A673 (cell line): ENCODE measurements at places on chromosomes 5 and 9. TPM values are rescaled to one million over a fixed set of nuclear protein-coding genes. Genes with fewer than 3 reads are reported as not detected.

DNA sequence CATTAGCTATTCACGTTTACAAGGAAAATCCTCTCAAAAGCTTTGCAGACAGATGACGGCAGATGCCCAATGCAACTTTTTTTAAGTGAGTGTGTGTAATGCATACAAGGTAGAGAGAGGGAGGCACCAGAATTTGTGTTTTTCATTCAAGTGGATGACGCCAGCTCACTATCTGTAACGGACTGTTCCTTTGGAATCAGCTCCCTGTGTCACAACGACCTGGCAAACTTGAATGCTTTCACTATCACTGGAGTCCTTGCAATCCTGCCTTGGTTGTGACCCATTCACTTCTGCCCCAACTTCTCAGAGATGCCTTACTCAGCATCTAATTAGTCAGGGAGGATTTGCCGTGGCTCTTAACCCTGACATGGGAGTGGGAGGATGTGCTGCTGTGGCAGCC is 148.5 kb downstream of the BNC2 start:
- DNase-seq = no peak

DNA sequence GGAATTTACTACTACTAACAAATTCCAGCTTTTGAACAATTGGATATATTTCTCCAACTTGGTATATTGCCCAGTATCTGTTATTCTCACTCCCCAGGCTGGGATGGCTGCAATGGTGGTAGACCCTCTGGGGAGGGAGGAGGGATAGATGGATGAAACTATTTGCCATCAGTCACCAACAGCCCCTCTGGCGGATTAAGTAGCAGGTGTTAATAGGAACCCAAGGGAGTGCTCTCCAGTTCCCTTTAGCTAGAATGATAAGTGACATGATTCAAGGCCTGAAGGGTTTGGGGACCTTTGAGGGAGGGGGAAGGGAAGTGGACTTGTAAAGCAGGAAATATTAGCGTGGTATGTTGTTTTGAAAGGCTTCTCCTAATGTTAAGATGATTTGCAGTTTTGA is 824.0 kb upstream of the ARRDC3 start:
- no peak for DNase-seq

DNA sequence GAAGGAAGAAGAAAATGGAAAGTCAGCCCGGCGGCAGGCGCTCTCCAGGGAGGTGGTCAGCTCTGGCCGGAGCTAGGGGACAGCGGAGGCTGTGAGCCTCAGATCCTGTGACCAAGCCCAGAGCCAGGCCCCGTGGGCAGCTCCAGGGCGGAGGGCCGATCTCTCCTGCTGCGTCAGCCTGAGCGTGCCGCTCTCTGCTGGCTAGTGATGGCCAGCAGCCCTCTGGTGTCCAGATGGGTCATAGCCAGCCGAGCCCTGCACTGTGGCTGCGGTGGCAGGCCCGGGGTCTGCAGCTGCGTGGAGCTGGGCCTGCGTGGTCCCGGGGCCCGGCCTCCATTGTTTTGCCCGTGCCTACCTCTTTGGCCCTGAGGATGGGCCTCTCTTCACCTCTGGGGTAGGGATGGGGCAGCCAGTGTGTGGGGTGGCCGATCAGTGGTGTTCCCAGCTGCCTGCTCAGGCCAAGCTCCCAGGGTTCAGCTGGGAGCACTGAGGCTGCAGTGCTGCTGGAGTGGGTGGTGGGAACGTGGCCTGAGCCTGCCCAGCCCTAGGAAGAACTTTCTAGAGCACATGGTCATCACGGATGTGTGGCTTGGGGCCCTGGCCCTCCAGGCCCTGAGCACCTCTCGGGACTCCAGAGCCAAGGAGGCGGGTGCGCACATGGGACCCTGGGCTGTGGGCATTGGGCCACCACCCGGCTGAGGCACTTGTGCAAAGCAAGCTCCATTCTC is 17.1 kb upstream of the NRARP start:
- DNase-seq = no peak

DNA sequence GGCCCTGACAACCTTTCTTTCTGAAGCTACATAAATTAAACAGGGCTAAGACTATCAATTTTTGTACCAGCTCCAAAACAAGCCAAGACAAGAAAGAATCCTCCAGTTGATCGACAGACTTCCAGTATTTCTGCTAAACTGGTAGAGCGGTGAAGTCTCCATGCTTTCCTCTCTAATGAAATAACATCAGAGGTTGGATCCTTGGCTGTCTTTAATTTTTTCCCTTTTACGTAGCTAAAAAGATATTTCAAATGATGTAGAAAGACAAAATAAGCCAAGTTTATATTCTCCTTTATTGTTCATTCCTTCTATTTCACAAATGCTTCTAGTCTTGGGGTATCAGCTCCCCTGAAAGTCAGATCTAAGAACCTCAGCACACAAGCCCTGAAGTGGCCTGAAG is 434.9 kb downstream of the NFIB start:
- DNase-seq = no peak

DNA sequence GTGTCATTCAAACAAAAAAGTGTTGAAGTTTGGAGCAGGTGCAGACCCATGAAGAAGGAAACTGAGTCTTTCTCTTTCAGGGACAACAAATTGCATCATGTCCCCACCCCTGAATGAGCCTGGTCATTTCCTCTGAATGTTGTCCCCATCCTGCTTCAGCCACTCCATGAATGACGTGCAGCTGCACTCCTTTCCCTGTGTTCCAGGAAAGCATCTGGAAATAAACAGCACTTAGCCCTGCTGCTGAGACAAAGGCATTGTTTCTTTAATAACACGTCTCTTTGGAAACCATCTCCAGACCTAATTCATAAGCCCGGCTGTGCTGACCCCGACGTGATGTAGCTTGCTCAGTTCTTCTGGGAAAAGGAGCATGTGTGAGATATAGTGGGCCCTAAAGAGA is 682.3 kb downstream of the BRINP1 start:
- DNase-seq = no peak

- DNase-seq = no peak
Measured at GRCh38 chr5:138033907-138034306, 1.0 kb upstream of the FAM13B start.

DNA sequence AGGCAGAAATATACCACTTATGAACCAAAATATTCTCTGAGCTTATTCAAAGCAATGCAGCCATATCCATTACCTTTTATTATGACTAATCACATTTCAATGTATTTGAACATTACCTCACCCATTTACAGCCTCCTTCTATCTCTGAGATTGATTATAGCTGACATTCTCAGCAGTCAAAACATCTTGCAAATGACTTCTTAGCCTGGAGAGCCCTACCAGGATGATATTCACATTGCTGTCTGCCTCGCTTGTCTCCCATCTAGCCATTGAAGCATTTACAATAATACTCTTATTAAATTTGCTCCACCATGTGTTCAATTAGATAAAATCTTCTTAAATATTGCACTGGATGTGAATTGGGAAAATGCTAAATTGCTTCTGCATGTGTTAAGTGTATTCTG is 1879.9 kb upstream of the ACO1 start:
- DNase-seq = no peak

- peak; percentile 97 for DNase-seq
Measured at GRCh38 chr5:6773342-6774035, 60.3 kb downstream of the TENT4A start.

GRCh38 chr5:10124287-10124686 is 125.4 kb downstream of the ATPSCKMT start:
- DNase-seq = no peak

DNA sequence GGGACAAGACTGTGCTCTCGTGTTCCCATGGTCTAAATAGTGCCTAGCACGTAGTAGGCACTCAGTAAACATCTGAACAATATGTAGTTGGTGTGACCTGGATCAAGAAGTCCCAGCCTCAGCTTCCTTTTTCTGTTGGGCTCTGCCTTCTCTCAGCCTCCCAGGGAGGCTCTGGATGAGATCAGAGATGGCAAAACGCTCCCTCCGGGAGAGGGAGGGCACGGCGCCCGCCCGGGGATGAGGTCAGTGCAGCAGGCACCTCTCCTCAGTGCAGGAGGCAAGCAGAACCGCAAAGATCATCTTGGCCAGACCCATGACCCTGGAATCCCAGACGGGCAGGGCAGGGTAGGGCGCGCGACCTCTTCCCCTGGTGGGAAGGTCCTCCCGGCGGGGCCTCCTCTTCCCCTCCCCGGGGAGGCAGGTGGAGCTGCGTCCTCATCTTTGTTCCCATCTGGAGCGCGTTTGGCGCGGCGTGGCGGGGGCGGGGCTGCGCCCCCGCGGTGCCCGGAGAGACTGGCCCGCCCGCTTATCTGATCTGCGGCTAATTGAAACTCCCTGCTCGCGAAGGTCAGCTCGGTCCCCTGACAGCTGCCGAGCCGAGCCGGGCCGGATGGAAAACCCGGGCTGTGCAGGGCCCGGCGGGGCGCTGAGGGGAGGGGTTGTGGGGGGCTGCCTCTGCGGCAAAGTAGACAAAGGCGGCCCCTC is 60.9 kb downstream of the CXXC5 start:
- DNase-seq = peak; percentile 87

GRCh38 chr9:132506977-132507669 is 75.3 kb upstream of the BARHL1 start:
- no peak for DNase-seq

GRCh38 chr5:137310051-137310730 is 188.9 kb downstream of the SPOCK1 start:
- DNase-seq = peak; percentile 48

GRCh38 chr9:113990975-113991471 is 87.1 kb downstream of the AMBP start:
- no peak for DNase-seq

GRCh38 chr5:94690778-94691177 is 72.3 kb downstream of the SLF1 start:
- peak; percentile 39 for DNase-seq

GRCh38 chr9:133945977-133946753 is 46.0 kb downstream of the VAV2 start:
- no peak for DNase-seq

- peak; percentile 33 for DNase-seq
Measured at GRCh38 chr5:36459176-36460135, 146.9 kb upstream of the SLC1A3 start.

DNA sequence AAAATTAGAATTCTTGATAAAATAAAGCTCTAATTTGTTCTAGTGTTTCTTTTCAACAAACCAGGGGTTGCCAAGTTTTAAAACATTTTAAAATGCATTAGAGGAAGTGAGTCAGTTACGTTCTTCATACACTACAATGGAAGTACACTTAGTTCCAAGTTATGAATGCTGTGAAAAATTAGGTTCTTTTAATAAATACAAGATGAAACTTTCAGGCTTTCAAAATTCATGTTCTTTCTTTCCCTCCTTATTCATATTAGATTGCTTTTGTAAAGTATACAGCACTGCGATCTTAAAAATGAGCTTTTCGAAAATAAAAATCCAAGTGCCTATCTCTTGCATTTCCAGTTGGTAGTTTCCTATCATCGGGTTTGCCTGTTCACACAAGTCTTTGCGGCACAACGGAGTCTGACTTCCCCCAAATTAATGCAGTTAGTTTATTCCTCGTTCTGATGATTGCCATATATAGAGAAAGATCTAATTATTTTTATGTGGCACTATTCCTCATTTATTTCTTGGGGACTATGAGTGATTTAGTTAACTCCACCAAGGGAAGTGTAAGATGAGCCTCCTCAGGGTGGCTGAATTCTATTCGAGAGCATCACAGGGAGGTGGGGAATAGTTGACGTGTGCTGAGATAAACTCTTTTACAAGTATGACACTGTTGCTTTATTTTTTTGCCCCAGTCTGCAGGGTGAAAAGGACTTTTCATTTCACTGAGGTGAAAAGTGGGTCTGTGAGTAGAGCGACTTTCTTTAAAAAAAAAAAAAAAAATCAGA is 238.2 kb downstream of the CD180 start:
- DNase-seq = peak; percentile 49

DNA sequence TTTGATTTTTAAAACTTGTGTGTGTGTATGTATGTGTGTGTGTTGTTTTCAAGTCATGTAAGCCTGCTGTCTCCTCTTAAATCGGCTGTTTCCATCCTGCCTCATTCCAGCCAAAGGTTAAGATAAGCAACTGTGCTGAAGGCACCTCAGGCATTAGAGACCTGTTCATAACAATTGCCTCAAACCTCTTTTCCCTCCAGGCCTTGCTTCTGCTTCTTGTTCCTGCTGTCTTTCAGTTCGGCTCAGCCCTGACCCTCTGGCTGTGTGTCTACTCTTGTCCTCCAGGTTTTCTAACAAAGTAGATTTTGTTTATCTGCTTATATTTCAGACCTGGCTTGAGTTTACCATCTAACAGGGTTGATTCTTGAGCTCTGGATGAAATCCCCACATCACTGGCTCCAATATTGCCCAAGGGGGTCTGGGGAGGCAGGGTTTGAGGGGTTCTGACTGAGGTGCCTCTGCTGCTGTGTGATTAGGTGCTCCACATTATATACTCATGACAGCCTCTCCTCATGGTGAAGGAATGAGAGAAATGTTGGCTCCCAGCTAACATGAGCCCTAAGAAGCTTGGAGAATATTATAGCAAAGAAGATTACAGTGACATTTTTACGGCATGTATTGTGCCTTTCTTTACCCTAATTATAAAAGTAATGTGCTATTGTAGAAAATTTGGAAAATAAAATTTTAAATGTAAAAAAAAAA is 229.7 kb upstream of the PIK3R1 start:
- no peak for DNase-seq

- no peak for DNase-seq
Measured at GRCh38 chr9:95450171-95451064, 66.4 kb downstream of the PTCH1 start.

- peak; percentile 52 for DNase-seq
Measured at GRCh38 chr5:55232271-55232984, 980 bp downstream of the CCNO start.

- DNase-seq = no peak
Measured at GRCh38 chr5:176185133-176185733, 53.0 kb upstream of the SIMC1 start.

GRCh38 chr5:54347221-54347865 is 37.0 kb upstream of the ARL15 start:
- DNase-seq = peak; percentile 6

- DNase-seq = no peak
Measured at GRCh38 chr9:34686732-34687131, 4.3 kb downstream of the CCL19 start.

The PCDHA9 gene
- total RNA-seq = 0.33 and 0.37 TPM in 2 replicates

The UBE2QL1 gene
- total RNA-seq = 0.74 and 2.6 TPM in 2 replicates

The SLC1A3 gene
- 20.5 and 28.9 TPM in 2 replicates for total RNA-seq

The IFNA21 gene
- not detected in 2 replicates for total RNA-seq

The UBAP2 gene
- total RNA-seq = 58.8 and 62.5 TPM in 2 replicates

The IRX1 gene
- not detected in 2 replicates for total RNA-seq

The PTPRD gene
- not detected in 2 replicates for total RNA-seq
